A375 (cell line): ENCODE measurements at places on chromosomes 7 and 10. TPM values are rescaled to one million over a fixed set of nuclear protein-coding genes. Genes with fewer than 3 reads are reported as not detected.

Gene GIMAP1
- not detected in 2 replicates for total RNA-seq

Gene PEX1
- total RNA-seq: 12.4 and 20.9 TPM in 2 replicates

Gene POLD2
- 161 and 173 TPM in 2 replicates for total RNA-seq

Gene MMD2
- total RNA-seq: not detected in 2 replicates

Gene CARD11
- total RNA-seq: 1.7 and 1.9 TPM in 2 replicates

Gene VSTM4
- not detected in 2 replicates for total RNA-seq

Gene CFAP46
- not detected in 2 replicates for total RNA-seq

Gene OR2A7
- not detected in 2 replicates for total RNA-seq

Gene OTUD1
- total RNA-seq: 3.9 and 4.2 TPM in 2 replicates

Gene TMEM229A
- total RNA-seq: not detected in 2 replicates

Gene PIK3CG
- total RNA-seq: 0.30 TPM in 1 of 2 replicates, not detected in the other

Gene MRLN
- total RNA-seq: not detected in 2 replicates

Gene NYAP1
- 0.08 and 0.42 TPM in 2 replicates for total RNA-seq

Gene PON3
- not detected in 2 replicates for total RNA-seq

Gene ITGB8
- 44.3 and 50.9 TPM in 2 replicates for total RNA-seq

Gene SPDYE2
- not detected in 2 replicates for total RNA-seq

Gene CRPPA
- 0.64 and 1.5 TPM in 2 replicates for total RNA-seq

Gene CLCN1
- not detected in 2 replicates for total RNA-seq

Gene ACHE
- total RNA-seq: 0.29 TPM in 1 of 2 replicates, not detected in the other

Gene PUS7
- 32.6 and 33.1 TPM in 2 replicates for total RNA-seq

Gene OPALIN
- total RNA-seq: not detected in 2 replicates

Gene EN2
- total RNA-seq: 3.6 and 5.5 TPM in 2 replicates

Gene CNPY1
- not detected in 2 replicates for total RNA-seq

Gene CYP3A4
- not detected in 2 replicates for total RNA-seq

Gene TUBB8
- not detected in 2 replicates for total RNA-seq

Gene CALCR
- total RNA-seq: not detected in 2 replicates

Gene PIK3AP1
- total RNA-seq: 2.0 and 2.9 TPM in 2 replicates

Gene PAPOLB
- not detected in 2 replicates for total RNA-seq

Gene PRR15
- 0.15 and 0.21 TPM in 2 replicates for total RNA-seq

Gene DRGX
- total RNA-seq: not detected in 2 replicates

Gene EFCAB10
- total RNA-seq: not detected in 2 replicates

Gene FKBP6
- total RNA-seq: not detected in 2 replicates

Gene SYT15B
- 0.04 and 0.24 TPM in 2 replicates for total RNA-seq

Gene SLC16A9
- total RNA-seq: 0.87 and 1.1 TPM in 2 replicates

Gene CYP2W1
- total RNA-seq: not detected in 2 replicates

Gene FAM25C
- 2.2 TPM in 1 of 2 replicates, not detected in the other for total RNA-seq

Gene TLX1
- not detected in 2 replicates for total RNA-seq

Gene NRP1
- total RNA-seq: 112 and 118 TPM in 2 replicates

Gene GDF10
- total RNA-seq: not detected in 2 replicates

Gene HECW1
- 2.5 TPM in 2 replicates for total RNA-seq

Gene CYP2C8
- not detected in 2 replicates for total RNA-seq

Gene OR13A1
- not detected in 2 replicates for total RNA-seq

Gene MAGI2
- 2.9 and 3.5 TPM in 2 replicates for total RNA-seq

Gene PRSS1
- not detected in 2 replicates for total RNA-seq

Gene CADPS2
- total RNA-seq: 14.3 and 14.6 TPM in 2 replicates

Gene CLEC5A
- not detected in 2 replicates for total RNA-seq

Gene OGDH
- total RNA-seq: 40.8 and 41.8 TPM in 2 replicates

Gene SFTPA1
- not detected in 2 replicates for total RNA-seq

Gene EPHA1
- 0.04 and 0.24 TPM in 2 replicates for total RNA-seq

Gene TET1
- total RNA-seq: 1.3 and 2.0 TPM in 2 replicates

Gene PIP4K2A
- total RNA-seq: 29.9 and 30.3 TPM in 2 replicates

Gene CUBN
- total RNA-seq: 0.30 and 3.2 TPM in 2 replicates
